NCI-H1105 treated with DMSO at 0.1 percent for 48 hours (cell line): ENCODE measurements at places on chromosomes 6 and 20.

GRCh38 chr6:121677571-121677970 is 242.1 kb downstream of the GJA1 start:
- no peak for DNase-seq

GRCh38 chr20:4112481-4113421 is 97.4 kb upstream of the RNF24 start:
- peak; percentile 8 for DNase-seq

DNA sequence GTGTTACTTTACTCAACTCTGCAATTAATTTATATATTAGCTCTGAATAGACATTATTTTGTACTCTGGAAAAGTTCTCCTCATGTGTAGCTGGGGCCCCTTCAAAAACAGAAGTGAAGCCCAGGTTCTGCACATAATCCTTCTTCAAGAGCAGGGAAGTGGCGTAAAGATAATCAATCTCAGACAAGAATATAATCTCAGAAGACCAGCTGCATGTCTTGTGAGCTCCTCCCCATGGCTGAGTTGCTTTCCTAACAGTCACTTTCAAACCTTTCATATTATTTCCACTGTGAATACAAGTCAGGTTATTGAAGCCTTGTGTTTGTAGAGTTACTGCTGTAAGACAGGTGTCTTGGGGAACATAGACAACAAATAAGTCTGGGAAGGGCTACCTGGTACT is 691.9 kb downstream of the RFPL4B start:
- DNase-seq, result no peak

DNA sequence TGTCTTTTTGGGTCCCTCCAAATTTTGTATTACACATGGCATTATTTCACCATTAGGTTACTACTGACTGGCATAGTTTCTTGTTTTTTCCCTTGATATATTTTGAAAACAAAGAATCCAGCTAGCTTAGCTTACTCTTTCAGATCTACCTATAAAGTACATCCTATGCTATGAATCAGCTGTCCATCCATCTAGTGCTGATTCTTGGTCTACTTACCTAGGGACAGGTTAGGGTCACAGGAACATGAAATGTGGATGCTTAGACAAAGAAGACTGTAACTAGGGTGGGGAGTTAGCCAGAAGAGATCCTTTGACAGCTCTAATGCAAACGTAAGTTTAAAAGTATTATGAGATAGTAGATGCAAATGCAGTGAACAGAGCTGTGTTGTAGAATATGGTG is 91.7 kb downstream of the NKAIN2 start:
- DNase-seq, result no peak

DNA sequence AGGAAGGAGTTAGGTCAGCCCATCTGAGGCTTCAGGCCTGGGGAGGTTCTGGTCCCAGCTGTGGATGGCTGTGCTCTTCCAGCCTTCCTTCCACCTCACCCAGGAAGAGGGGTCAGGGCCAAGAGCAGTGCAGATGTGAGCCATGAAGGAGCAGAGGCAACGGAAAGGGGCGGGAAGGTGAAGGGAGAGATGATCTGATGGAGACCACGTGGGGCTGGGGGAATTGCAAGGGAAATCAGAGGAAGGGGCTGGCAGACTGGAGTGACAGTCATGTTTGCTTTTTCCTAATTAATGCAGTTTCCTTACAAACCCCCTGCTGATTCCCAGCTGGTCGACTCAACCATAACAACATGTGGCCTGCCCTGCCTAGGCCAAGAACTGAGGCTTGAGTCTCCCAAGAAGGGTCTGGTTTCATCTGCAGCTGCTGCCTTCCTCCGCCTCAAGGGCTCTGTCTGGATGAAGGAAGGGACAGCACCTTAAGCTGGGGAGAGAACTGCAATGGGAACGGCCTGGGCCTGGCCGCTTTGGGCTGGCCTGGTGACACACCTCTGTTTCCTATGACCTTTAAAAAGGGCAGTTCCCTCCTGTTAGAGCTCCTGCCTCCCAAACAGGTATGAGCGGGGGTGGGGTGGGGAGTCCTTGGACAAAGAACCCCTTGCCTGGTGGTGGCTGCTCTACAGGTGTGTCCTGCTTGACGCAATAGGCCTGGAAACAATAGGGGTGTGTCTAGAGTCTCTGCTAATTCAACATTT is 7.8 kb upstream of the MRPS18A start:
- no peak for DNase-seq

DNA sequence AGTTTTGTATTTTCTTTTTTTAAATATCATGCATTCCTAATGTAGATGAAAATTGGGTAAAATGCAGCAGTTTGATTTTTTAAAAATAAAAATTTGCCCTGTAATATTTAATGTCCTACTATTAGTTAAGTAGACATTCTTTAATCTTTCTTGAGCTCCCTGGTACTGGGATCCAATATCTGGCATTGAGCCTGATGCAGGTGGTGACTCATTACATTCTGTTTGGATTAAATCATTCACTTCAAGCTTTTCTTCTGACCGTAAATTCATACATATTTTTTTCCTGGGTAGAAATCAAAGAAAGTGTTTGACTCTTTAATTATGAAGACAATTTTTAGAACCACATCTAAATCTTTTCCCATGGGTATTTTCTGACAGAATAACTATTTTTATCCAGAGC is 768.8 kb upstream of the SLC35B3 start:
- no peak for DNase-seq

- DNase-seq, result no peak
These were observed 7.6 kb downstream of the ARFGEF2 start for GRCh38 chr20:48928832-48929725.

DNA sequence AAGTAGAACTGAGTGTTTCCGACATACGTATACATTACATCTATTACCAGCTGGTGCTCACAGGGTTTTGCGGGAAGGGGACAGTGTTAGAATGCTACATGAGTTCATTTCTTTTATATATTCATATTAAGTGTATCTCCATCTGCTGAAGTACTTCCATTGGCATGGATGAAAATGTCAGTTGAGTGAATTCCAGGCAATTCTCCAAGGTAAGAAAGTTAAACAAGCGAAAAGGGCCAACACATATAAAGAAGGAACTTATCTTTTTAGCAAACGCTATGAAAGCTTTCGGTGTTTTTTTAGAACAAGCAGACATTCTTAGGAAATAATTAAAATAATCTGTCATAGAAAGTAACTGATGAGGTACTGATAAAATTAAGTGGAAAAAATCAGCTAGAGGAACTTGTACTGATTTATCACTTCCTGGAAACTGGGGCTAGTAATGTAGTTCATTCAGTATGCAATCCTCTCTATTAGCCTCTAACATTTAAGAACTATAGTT is 34.6 kb downstream of the RNF146 start:
- DNase-seq, result no peak

DNA sequence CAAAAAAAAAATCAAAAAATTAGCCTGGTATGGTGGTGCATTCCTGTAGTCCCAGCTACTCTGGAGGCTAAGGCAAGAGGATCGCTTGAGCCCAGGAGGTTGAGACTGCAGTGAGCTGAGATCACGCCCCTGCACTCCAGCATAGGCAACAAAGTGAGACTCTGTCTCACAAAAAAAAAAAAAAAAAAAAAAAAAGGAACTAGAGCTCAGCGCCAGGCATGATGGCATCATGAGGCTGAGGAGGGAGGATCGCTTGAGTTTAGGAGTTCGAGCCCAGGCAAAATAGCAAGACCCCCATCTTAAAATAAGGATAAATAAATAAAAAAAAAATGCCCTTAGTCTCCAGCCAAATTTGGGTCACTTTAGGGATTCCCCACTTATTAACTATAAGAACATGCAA is 40.4 kb upstream of the PIM1 start:
- DNase-seq, result no peak

- DNase-seq, result no peak
These were observed 217.0 kb downstream of the HAO1 start for GRCh38 chr20:7723284-7723683.

DNA sequence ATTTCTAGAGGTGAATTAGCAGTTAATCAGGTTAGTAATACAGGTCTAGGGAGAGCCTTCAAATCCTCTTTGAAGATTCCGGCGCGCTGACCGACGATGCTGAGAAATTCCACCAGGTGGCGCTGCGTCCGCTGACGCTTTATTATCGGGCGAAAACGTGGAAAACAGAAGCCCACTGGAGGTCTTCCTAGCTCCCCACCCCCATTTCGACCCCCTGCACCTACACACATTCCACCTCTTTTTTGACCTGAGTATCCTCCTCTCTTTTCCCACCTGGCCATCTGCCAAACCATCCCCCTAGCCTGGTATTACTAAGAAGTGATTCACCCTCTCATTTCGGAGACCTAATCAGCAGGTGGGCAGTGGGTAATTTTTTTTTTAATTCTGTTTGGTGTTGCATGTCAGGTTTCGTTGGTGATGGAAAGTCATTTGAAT is 65.4 kb upstream of the RIN2 start:
- peak; percentile 44 for DNase-seq

DNA sequence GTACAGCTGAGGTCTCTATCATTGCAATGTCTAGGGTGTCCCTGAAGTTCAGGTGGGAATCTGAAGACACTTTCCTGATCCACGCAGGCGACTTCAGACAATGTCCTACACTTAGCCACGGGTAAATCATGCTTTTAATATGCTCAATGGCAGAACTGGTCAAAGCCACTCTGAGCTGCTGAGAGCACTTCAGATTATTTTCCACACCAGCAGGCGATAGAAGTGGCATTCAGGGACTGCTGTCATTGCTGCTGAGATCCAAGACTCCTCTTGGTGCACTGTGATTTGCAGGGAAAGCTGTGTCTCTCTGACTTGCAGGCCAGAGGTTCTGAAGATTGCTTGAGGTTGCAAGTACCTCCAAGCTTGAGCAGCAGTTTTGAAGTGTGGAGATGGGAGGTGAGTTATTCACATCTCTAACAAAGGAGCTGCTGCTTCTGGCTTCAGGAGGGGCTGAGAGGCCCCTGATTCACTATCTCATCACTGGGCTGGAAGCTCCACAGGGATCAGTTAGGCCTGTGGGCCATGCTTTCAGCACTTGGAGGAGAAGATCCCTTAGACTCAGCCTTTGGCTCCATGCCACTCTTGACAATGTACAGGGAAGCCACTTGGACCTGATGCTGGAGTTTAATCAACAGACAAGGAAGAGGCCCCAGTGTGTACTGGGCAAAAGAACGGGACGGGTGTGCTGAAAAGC is 2.9 kb upstream of the SSTR4 start:
- no peak for DNase-seq

DNA sequence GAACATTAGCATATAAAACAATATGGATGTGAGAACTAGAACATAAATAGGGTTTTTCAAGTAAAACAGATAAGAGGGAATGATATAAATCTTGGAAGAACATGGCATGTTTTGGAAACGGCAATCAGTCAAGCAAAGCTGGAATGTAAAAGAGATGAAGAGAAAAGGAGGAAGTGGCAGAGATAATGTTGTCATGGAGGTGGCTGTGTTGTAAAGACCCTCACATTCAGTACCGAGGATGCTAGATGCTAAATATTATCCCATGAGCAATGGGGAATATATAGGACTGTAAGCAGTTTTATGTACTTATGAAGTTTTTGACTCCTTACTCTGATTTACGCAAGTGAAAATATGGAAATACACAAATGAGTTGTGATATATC is 702 bp upstream of the RHAG start:
- DNase-seq, result no peak

- DNase-seq, result no peak
These were observed 39.8 kb upstream of the GCLC start for GRCh38 chr6:53584726-53585125.

DNA sequence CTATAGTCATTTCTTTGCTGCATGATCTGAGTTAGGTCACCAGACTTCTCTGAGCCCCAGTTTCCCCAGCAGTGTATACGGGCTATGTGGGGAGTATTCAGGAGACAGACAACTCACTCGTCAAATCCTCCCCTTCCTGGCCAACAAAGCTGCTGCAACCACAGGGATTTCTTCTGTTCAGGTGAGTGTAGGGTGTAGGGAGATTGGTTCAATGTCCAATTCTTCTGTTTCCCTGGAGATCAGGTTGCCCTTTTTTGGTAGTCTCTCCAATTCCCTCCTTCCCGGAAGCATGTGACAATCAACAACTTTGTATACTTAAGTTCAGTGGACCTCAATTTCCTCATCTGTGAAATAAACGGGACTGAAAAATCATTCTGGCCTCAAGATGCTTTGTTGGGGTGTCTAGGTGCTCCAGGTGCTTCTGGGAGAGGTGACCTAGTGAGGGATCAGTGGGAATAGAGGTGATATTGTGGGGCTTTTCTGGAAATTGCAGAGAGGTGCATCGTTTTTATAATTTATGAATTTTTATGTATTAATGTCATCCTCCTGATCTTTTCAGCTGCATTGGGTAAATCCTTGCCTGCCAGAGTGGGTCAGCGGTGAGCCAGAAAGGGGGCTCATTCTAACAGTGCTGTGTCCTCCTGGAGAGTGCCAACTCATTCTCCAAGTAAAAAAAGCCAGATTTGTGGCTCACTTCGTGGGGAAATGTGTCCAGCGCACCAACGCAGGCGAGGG is 594 bp upstream of the CDKN1A start:
- DNase-seq, result no peak

DNA sequence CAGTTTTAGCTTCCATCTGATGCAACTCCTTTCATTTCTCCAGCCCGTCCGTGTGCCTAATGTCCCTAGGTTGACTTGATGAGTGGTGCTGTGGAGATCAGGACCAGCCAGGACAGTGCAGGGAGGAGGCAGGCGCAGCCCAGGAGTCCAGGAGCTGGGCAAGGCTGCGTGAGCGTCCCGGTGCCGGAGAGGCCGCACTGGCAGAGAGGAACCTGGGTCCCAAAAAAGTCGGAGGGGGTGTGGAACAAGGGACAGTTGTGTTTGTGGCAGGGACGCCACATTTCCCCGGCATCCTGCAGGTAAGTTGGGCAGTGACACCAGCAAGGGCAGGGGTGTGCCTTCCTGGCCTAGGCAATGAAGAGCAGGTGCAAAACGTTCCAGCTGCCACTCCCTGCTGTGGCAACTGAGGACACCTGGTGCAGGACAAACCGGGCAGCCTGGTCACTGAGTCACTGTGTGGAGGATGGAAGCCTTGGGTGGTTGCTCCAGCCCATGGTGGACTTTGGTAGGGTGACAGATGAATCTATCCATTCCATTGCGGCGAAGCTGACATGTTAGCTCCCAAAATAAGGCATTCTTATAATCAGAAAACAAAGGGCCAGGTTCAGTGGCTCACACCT is 53.2 kb downstream of the RAMACL start:
- no peak for DNase-seq

DNA sequence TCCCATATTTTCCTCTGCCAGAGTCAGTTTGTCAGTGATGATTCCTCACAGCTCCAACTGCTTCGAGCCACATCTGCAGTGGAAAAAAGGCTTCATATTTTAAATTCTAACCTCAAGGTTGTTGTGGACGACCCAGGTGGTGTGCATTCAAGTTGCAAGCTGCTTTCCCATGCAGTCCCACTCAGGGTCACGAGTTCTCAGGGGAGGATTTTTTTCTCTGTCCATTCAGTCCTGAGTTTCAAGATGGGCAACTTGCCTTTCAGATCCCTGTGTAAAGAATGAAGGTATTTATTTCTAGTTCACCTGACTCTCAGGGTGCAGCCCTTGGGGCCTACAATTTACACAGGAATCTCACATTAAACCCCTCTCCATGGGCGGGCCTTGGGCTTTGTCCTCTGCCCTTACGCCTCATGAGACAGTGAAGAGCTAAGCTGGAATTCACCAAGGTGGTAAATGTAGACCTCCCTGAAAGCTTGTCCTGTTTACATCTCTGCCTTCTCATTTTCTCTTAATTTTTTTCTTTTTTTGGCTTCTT is 65.9 kb downstream of the TPD52L1 start:
- no peak for DNase-seq

GRCh38 chr6:1586256-1586655 is 23.5 kb upstream of the FOXC1 start:
- DNase-seq, result no peak

GRCh38 chr6:64113704-64114103 is 478.1 kb downstream of the PHF3 start:
- DNase-seq, result no peak

- DNase-seq, result no peak
These were observed 744 bp downstream of the RIOK1 start for GRCh38 chr6:7390226-7390878.
